GM23248 (cell line): ENCODE measurements at places on chromosomes 12 and 14. TPM values are rescaled to one million over a fixed set of nuclear protein-coding genes. Genes with fewer than 3 reads are reported as not detected.

GRCh38 chr14:52553671-52554575, 1.3 kb downstream of the GPR137C start:
- DNase-seq, result peak; percentile 86

The SGPP1 gene
- total RNA-seq, result 38.4 and 44.5 TPM in 2 replicates

The PELI2 gene
- total RNA-seq, result 1.2 and 12.3 TPM in 2 replicates

- DNase-seq, result peak; percentile 73
These were observed 52.8 kb upstream of the ELK3 start for GRCh38 chr12:96141216-96141912.

- DNase-seq, result peak; percentile 61
These were observed 46.1 kb downstream of the DNAH10 start for GRCh38 chr12:123808167-123808566.

DNA sequence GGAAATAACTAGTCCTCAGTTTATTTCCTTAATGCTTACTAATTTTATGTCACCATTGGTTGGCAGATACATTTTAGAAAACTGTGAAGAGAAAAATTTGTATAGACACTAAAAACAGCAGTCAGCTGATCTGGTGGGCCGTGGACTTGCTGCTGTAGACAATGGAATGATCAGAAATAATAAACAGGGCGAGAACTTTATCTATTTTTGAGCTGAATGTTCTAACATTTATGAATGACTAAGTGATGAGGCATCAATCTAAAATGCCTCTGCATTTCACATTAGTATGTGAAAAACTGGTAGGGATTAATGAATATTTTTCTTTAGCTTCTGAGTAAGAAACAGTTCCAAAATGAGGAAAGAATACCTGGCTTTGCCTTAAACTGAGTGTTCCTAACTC, 24.8 kb upstream of the PKP2 start:
- DNase-seq, result peak; percentile 6

GRCh38 chr12:132248453-132249167, 80.8 kb downstream of the GALNT9 start:
- peak; percentile 89 for DNase-seq
